Cerebellar nuclear complex (tissue), 1 donor: ENCODE measurements at places on chromosomes 6 and 20.
A peak's percentile ranks its signal among the peaks of the same experiment; 100 is the strongest.

GRCh38 chr20:9685011-9685410, 153.9 kb downstream of the PAK5 start:
- no peak for DNase-seq

DNA sequence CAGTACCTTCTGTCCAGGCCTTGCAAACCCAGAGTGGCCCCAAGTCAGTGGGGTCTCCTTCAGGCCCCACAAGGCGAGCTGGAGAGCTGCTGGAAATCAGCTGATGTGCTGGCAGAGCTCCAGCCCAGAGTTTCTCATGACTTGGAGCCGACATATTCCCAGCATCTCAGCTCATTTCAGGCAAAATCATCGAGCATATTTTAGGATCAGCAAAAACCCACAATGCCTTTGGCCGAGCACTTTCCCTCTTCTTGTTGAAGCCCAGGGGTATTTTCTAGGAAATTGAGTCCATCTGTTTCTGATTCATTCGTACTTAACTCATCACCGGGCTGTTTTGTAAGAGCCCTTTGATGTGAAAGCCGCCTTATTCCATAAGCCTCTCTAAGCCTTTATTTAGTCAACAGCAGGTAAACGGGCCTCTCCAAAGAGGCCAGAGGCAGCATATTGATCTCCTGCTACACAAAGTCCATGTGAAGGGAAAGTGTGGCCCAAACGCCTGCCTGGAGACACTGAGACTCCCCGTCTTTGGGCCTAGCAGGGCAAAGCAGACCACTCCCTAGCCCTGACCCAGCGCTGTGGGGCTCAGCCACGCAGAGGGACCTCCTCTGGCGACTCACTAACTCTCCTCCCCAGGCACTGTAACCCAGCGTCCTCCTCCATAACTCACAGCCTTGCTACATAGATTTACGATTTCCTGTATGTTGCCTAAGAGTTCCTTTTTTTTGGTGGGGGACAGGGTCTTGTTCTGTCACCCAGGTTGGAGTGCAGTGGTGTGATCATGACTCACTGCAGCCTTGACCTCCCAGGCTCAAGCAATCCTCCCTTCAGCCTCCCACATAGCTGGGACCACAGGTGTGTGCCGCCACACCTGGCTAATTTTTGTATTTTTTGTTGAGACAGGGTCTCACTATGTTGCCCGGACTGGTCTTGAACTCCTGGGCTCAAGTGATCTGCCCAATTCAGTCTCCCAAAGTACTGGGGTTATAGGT, 12.1 kb upstream of the C20orf203 start:
- DNase-seq, result no peak

- no peak for DNase-seq
These were observed 501 bp upstream of the ELOVL5 start for GRCh38 chr6:53349209-53349693.

DNA sequence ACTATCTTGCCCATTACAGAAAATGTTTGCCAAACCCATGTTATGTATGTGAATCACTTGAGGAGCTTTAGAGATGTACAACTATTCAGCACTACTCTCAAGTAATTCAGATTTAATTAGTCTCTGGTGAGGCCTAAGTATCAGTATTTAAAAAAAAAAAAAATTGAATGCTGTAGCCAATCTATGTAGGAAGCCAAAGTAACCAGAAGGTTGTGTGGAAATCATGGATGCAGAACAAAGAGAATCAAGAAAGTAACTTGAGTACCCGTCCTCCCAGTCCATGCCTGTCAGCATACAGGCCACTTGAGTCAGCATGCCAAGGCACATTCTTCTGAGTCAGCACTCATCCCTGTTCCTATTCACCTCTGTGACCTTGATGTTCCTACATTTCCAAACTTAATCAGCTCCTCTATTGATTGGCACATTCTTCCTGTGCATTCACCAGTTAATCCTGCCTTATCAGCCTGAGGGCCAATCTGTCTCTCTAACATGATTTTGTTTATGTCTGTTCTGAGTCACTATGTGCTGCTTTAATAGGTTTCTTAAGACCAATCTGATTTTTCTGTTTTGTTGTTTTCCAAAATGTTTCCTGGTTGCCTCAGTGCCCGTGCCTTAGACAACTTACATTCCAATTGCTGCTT, 165.6 kb downstream of the KCNQ5 start:
- no peak for DNase-seq

DNA sequence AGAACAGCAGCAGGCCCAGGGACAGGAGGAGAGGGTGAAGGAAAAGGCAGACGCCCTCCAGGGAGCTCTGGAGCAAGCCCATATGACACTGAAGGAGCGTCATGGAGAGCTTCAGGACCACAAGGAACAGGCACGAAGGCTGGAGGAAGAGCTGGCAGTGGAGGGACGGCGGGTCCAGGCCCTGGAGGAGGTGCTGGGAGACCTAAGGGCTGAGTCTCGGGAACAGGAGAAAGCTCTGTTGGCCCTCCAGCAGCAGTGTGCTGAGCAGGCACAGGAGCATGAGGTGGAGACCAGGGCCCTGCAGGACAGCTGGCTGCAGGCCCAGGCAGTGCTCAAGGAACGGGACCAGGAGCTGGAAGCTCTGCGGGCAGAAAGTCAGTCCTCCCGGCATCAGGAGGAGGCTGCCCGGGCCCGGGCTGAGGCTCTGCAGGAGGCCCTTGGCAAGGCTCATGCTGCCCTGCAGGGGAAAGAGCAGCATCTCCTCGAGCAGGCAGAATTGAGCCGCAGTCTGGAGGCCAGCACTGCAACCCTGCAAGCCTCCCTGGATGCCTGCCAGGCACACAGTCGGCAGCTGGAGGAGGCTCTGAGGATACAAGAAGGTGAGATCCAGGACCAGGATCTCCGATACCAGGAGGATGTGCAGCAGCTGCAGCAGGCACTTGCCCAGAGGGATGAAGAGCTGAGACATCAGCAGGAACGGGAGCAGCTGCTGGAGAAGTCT, 25.5 kb downstream of the C20orf173 start:
- DNase-seq, result peak; percentile 39

DNA sequence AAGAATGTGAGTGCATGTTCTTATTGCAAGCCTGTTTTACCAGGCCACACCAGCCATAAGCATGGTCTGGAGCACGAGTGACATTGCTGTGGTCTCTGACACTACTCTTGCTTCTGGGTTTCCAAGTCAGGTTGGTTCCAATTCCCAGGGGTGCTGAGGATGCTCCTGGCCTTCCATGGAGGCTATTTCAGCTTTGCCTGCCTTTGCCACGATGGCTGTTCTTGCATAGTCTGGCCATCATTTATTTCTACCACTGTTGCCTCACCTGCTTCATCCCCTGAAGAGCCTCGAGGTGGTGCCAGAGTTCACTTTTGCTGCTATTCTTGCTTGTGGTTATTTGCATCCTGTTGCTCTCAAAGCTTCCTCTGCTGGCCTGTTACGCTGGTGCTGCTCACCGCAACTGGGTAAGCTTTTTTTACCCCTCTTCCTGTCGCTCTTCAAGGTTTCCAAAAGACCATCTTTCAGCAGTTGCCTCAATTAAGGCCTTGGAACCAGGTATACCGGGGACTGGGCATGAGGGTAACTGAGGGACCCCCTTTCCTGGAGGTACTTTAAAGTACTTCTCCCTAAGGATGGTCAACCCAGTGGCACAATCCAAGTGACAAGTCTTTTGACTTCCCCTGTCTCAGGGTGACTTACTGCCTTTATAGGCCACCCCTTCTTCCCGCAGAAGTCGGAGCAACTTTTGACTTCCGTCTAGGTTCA, 64.5 kb downstream of the AKAP7 start:
- DNase-seq, result no peak

DNA sequence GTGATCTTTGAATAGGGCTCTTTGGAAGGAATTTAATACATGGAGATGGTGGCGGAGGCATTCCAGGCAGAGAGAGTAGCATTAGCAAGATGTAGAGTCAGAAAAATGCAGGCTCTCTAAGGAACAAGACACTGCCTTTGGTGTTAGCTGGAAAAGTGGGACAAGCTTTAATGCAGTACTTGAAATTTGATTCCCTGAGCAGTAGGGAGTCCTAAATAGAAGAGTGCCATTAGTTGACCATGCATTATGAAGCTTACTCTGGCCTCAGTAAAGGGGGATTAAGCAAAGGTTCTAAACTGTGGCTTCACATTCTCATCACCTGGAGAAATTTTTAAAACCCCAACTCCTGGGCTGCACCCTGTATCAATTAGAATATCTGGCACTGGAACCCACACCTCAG, 494.8 kb upstream of the SOX4 start:
- no peak for DNase-seq

DNA sequence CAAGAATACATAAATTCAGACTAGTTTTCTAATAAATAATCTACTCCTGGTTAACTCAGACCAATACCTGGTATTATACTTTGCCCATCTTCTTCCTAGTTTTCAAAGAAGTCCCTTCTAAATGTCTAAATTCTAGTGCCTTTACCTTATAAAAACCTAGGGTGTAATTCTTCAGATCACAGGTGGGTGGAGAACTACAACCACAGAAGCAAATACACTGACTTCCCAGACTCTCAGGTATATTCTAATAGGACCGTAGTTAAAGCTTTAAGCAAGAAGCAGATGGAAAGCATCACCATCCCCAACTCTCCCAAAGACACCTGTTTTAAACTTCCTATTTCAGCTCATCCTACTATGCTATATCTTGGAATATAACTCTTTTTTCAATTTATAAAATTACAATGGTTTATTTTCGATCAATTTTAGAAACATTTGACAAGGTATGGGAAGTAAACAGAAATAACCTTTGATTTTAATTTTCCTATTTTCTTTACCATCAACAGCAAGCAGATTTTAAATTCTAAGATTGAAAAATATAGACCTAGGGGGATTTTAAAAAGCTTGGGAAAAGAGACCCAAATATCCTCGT, 15.8 kb downstream of the MAN1A1 start:
- no peak for DNase-seq

DNA sequence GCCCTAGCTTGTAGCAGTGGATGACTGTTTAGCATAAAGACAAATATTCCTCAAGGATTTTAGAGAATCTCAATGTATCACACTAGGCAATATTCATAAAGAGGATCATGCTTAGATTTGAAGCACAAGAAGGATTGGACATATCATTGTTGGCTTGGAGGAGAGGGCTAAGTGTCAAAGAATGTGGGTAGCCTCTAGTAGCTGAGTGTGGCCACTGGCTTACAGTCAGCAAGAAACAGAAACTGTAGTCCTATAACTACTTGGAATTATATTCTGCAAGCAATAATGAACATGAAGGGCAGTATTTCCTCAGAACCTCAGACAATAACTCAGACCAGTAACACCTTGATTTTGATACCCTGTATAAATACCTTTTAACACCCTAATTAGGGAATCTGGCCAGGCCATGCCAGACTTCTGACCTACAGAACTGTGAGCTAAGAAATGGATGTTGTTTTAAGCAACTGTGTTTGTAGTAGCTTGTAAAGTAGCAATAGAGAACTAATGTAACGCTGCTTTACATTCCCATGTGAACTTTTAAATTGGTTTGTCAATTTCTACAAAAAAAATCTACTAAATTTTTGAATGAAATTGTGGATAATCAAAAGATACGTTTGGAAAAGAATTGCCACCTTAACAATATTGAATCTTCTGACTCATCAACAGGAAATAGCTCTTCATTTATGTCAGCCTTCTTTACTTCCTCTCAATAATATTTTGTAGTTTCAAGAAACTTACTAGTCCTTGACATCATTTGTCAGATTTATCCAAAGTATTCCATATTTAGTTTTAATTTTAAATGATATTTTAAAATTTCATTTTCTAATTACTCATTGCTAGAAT, 65.2 kb upstream of the RSPO3 start:
- no peak for DNase-seq

GRCh38 chr6:145112711-145113148, 622.6 kb downstream of the EPM2A start:
- DNase-seq, result no peak

DNA sequence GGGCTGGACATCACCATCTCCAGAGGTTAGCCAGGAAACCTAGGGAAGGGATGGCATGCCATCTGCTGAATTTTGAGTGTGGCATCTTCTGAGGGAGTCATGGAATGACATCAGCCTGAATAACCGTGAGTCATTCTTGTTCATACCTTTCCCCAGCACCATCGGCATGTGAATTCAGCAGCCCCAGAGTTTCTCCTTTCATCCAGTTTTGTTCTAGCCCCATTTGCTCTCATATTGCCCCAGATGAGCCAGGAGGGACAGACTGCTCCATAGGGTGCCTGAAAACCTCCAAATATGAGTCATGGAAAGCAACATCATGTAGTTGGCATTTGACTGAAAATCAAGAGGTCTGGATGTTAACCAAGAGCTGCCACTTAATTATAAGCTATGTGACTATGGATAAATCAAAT, 219.2 kb upstream of the SGK1 start:
- DNase-seq, result no peak

DNA sequence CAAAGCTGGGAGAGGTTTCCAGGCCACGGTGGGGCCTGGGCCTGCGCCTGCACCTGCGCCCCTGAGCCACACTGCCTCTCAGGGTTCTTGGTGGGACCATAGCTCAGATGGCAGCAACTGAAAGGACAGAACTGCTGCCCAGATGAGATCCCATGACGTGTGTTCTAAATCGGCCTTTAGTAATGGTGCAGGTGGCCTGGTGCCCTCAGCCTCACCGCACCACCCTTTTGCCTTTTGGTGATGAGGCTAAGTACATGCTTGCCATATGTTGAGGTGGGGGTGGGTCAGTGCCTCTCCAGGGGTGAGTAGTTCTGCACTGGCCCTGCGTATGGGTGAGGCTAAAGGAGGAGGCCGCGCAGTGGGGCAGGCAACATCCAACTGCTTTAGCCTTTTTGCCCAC, 7.4 kb downstream of the PSMG4 start:
- DNase-seq, result no peak

DNA sequence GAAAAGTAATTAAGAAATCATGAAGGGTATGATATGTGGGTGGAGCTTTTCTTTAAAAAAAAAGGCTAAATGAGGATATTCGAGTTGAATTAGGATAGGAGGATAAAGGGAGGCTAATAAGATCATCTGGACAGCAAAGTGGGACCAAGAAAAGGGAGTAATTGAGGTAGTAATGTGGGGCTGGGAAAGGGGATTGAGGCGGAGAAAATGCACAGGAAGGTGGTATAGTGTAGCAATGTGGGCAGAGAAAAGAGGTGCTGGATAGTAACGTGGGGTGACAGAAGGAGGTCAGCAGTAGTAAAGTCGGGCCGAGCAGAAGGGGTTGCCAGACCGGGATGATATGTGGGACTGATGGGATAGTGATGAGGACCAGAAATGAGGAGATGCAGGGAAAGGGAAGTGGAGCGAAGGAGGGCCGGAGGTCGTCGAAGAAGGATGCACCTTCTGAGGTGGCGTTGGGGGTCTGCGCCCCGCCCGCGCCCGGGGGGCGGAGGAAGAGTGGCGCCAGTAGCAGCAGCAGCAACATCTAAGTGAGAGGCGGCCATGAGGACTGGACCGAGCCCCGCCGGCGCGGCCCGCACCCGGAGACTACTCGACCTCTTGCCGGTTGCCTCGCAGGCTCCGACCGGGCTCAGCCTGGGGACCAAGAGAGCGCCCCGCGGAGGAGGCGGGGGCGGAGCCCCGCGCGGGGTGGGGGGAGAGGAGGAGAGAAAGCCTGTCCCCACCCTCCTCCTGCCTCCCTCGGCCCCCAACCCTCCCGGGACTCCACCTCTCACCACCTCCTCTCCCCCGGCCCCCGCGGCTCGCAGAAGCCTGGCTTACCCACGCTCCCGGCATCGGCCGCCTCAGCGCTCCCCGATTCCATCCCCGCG, 887 bp downstream of the GABBR1 start:
- peak; percentile 50 for DNase-seq
